ENCODE measurements at places on chromosomes 5 and 9.

DNA sequence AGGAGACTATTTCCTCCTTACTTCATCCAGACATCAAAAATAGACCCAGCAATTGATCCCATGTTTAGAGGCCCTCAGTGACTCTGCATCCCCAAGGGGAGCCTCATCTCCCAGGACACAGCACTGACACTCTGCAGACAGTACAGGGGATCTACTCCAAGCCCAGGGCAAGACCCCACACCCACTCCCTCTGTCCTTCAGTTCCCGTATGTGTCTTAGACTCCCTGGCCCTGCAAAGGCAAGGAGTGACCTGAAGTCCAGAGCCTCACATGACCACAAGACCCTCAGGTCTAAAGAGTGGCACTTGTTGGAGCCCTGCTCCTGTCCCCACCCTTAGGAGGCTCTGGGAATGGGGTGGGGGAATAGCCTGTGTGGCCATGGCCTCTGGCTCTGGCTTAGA lies 21.7 kb downstream of the IGIP start:
- DNase-seq = no peak

- no peak for DNase-seq
These were observed 23.3 kb downstream of the SMIM23 start for GRCh38 chr5:171808951-171809350.

DNA sequence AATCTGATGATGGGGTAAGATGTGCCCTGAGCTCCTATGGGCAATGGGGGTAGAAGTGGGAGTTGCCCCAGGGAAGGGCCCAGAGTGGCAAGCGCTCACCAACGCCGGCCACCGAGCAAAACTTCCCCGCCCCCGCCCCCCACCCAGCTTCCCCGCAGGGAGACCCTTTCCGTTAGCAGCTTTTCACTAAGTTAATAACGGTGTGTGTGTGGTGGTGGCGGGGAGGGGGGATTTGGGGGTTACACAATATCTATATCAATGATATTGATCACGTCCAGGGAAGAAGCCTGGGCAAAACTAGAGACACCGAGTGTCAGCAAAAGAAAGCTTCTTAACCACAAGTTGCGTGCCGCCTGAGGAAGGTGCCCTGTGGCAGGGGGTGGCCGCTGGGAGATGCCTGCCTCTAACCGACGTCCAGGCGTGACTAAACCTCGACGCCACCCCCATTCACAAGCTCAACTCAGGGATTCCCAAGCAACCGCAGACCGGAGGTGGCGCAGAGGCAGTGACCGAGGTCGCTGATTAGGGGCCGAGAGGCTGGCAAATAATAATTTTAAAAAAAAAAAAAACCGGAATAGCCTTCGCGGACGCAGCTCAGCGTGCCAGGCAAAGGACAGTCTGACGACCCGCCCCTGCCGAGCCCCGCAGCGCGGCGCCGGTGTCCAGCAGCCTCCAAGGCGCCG lies 222.6 kb downstream of the MEF2C start:
- peak; percentile 65 for DNase-seq

DNA sequence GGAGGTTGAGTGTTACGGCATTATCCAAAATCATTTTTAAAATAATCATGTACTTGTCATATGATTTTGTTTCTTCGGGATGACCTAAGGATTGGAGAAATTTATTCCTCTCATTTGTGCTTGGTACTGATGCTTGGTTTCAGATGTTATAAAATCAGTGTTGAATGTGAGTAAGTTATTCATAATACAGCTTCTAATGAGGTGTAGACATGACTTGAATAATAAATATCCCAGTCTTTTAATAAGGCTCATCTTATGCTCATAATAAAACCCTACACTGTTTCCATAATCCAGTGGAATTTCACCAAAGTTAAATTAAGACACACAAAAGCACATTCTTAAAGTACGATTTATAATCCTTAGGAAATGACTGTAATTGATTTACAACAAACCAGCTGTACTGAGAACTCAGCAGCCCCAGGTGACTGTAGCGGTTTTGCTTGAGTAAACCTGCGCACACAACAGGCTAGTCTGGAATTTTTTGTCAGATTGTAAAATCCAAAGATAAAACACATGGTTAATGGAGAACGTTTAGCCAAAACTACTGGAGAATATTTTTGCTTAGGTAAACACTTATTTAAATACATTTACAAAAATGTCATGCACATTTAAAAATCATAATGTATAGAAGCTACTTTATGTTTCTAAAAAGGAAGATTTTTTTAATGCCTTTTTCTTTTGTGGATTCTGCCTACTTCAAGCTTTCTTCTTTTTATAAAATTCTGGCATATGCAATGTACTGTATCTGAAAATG lies 609.8 kb upstream of the GRAMD2B start:
- no peak for DNase-seq

- DNase-seq = no peak
These were observed 19.1 kb downstream of the SLC36A3 start for GRCh38 chr5:151284392-151284967.

DNA sequence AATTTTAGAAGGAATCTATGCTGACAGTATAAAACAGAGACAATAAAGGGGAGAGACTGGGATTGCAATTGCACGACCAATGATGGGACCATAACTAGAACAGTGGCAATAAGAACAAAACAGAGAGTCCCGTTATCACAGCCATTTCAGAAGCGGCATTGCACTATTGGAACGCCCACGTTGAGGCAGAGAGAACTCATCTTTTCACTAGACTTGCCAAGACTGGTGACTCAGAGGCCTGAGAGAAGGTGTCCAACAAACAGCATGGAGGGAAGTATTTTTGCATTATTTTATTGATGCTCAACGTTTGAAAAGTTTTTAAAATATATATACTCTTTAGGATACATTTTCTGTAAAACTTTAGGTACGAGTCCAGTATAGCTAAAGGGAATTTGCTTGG lies 737.7 kb downstream of the TLE1 start:
- no peak for DNase-seq

GRCh38 chr5:157509093-157509492 lies 49.1 kb downstream of the NIPAL4 start:
- DNase-seq = no peak
